ENCODE measurements at places on chromosomes 2 and 18.

DNA sequence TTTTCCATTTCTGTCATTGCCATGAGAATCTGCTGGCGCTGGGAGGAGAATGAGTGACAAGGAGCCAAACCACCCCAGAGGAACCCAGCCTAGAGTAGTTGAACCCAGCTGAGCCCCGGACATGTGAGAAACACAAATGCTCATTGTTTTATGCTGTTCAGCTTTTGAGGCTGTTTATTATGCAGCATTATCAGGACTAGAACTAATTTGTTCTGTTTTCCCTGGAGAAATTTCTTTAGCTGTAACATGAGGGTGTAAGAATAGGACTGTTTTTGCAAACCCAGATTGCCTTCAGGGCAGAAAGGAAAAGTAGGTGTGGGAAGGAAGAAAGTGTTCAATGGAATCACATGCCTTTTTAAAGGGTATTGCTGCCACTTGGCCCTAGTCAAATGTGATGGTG, 28.5 kb upstream of the DOCK10 start:
- no peak for DNase-seq

- no peak for DNase-seq
Observed at GRCh38 chr2:224333726-224334482, 68.0 kb downstream of the FAM124B start.

- no peak for DNase-seq
Observed at GRCh38 chr18:49876536-49876935, 63.2 kb upstream of the ACAA2 start.

- no peak for DNase-seq
Observed at GRCh38 chr2:38723173-38723572, 28.0 kb downstream of the SRSF7 start.

DNA sequence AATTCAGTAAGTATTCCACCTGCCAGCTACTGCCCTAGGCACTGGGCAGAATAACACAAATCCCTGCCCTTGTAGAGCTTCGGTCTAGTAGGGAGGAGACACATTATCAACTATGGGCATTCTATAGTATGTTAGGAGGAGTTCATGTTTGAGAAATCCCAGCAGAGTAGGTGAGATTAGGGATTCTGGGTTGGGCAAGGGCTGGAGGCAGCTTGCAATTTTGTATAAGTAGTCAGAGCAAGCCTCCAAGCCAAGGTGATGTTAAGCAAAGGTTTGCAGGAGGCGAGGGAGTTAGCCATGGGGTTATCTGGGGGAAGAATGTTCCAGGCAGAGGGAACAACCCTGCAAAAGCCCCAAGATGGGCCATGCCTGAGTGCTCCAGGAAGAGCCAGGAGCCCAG, 187.9 kb upstream of the HS6ST1 start:
- no peak for DNase-seq

Data from bone marrow (tissue), 2 donors.